ENCODE measurements at places on chromosomes 7 and 10.

DNA sequence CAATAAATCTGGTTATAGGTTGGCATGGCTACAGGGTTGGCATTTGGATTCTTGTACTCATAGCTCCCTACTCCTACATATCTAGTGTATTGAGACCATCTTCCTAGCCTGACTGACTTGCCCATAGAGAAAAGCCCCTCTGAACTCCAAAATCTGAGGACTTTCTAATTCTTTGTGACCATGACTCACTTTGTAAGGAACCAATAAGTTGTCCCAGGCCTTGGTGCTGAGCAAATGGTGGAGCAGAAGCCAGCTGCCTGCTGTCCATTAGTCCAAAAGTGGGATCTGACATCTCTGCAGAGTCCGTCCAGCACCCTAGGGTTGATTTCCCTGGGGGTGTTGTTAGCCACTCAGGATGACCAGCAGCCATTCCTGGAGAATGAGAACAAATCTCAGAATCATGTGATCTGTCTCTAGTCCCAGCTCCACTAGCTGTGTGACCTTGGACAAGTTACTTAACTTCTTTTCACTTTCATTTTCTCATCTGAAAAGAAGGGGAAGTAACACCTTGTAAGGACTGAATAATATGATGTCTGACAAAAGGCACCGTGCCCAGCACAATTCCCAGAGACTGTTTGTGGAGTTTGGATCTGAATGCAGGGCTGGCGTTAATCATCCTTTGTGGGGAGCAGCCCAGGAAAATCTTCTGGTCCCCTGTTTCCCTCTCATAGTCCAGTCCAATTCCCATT lies 44.1 kb downstream of the MTURN start:
- DNase-seq = no peak

GRCh38 chr7:27866256-27866655 lies 126.3 kb downstream of the TAX1BP1 start:
- no peak for DNase-seq

GRCh38 chr7:41098846-41099245 lies 604.0 kb downstream of the INHBA start:
- DNase-seq = no peak

- DNase-seq = no peak
These were observed 20.9 kb upstream of the ANAPC16 start for GRCh38 chr10:72194949-72195348.
